ENCODE measurements at places on chromosomes 2 and 18.
A peak's percentile ranks its signal among the peaks of the same experiment; 100 is the strongest.

- peak overlapping the region; percentile 87 for H3K4me3 ChIP-seq
- DNase-seq: no peak
- no peaks in the 10 kb centered on the region for H3K36me3 ChIP-seq
- H3K4me1 ChIP-seq: peaks cover 8% of the 10 kb centered on the region
- H3K27ac ChIP-seq: peak overlapping the region; percentile 67
- no peaks in the 10 kb centered on the region for H3K27me3 ChIP-seq
These were observed 908 bp downstream of the ERLEC1 start for GRCh38 chr2:53787614-53788289.

- H3K4me1 ChIP-seq: no peaks in the 10 kb centered on the region
- H3K27me3 ChIP-seq: no peaks in the 10 kb centered on the region
- no peaks in the 10 kb centered on the region for H3K36me3 ChIP-seq
- DNase-seq: peak; percentile 69
- peak overlapping the region; percentile 62 for H3K27ac ChIP-seq
These were observed 121.6 kb downstream of the TXNL1 start for GRCh38 chr18:56516789-56517188.

DNA sequence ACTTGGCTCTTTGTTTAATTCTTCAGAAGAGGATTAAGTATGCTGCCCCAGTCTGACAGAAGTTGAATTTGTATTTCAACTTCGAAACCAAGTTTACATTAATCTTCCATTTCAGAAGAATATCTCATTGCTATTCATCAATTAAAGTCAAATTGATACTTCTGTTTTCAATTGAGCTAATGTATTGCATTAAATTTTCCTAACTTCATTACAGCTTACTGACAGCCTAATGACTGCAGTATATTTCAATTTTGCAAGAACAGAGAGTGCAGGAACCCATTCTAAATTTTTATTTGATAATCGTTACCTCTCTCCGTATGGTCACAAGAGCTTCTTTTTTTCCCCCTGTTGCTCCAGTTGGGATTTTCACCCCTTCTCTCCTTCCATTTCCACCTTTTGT is 218.0 kb downstream of the CALCRL start:
- H3K27ac ChIP-seq: no peak overlapping the region
- H3K4me3 ChIP-seq: no peak overlapping the region
- H3K4me1 ChIP-seq: no peaks in the 10 kb centered on the region
- no peak for DNase-seq

GRCh38 chr2:193348055-193348454 is 1153.3 kb upstream of the TMEFF2 start:
- H3K27ac ChIP-seq: no peak overlapping the region
- H3K4me1 ChIP-seq: no peaks in the 10 kb centered on the region
- H3K27me3 ChIP-seq: no peaks in the 10 kb centered on the region
- no peaks in the 10 kb centered on the region for H3K36me3 ChIP-seq

DNA sequence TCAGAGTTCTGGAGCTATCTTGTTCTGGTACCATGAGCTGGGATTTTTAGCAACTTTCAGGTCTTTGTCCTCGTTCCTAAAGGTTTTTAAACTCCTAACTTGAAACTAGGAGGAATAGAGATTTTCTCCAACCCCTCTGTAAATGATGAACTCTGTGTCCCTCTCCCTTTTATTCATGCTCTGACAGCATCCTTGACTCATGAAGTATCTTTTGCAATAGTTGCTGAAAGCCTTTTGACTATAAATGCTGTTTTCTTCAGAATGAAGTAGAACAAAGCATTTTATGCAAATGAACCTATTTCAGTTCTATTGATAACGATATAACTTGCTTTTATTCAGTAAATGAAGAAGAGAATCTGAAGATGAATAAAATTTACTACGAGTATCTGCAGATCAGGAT is 17.0 kb upstream of the MAPRE2 start:
- no peak for DNase-seq
- no peaks in the 10 kb centered on the region for H3K27me3 ChIP-seq
- no peak overlapping the region for H3K27ac ChIP-seq
- no peak overlapping the region for H3K4me3 ChIP-seq
- no peaks in the 10 kb centered on the region for H3K4me1 ChIP-seq
- H3K36me3 ChIP-seq: no peaks in the 10 kb centered on the region

- no peaks in the 10 kb centered on the region for H3K4me1 ChIP-seq
- H3K27me3 ChIP-seq: no peaks in the 10 kb centered on the region
- no peak overlapping the region for H3K4me3 ChIP-seq
- no peak for DNase-seq
- no peaks in the 10 kb centered on the region for H3K36me3 ChIP-seq
These were observed 49.4 kb upstream of the CWC22 start for GRCh38 chr2:180056367-180057118.

DNA sequence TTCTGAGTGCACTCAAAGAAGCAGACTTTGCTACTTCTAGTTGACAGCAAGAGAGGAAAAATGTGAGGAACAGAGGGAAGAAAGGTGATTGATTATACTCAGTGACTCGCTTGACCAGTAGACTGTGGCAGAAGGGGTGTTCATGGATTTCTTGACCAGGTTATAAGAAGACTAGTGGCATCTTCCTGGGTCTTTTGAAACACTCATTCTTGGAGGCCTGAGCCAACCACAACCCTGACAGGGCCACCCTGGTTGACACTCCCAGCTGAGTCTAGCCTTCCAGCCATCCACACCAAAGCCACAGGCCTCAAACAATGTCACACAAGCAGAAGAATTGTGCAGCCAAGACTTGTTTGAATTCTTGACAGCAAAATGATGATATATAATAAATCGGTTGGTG is 366.3 kb downstream of the SS18 start:
- H3K27me3 ChIP-seq: no peaks in the 10 kb centered on the region
- no peak for DNase-seq
- H3K27ac ChIP-seq: no peak overlapping the region
- no peaks in the 10 kb centered on the region for H3K36me3 ChIP-seq
- no peaks in the 10 kb centered on the region for H3K4me1 ChIP-seq

- H3K4me3 ChIP-seq: peak within 1 kb of the TSS; percentile 55
- H3K36me3 ChIP-seq: no peaks in the 10 kb centered on the region
- no peaks in the 10 kb centered on the region for H3K4me1 ChIP-seq
- peak within 1 kb of the TSS; percentile 79 for H3K27ac ChIP-seq
- DNase-seq: peak; percentile 91
These were observed at the start of gene GALM for GRCh38 chr2:38665854-38666555. Gene GALM (plus strand): TSS chr2:38666114. CDS start chr2:38666162, 48 bp downstream.

DNA sequence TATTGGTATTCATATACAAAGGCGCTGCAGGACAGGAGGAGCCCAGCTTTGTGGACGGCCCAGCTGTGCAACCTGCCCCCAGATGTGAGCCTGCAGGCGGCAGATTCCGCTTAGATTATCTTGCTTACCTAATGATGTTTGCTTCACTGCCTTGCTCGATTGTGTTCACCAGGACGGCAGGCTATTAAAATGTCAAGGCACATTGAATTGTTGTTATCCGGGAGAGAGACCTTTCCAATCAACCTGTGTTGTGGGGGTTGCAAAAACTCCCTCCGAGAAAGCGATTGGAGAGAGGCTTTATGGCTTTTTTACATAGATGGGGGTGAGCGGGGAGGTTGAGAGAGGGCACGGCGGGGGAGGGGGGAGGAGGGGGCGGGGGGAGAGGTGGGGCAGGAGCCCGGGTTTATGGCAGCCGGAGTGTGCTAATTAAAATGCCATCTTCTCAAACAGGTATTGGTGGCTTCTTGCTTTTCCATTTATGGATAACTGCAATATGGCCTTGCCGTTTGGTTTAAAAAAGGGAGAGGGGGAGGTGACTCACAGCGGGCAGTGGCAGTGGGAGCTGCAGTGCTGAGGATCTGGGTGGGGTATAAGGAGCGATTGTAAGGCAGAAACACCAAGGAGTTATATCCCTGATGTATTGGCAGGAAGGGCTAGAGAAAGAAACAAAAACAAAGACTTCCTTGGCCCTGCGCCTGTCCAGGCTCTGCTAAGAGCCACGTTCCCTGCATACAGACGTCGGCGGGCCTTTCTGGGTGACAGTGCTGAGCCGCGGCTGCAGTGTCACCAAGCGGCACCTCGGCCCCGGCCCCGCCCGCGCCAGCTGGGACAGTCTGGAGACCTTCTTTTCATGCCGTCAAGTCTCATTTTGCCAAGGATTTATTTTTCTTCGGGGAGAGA is 97.2 kb downstream of the INSIG2 start:
- H3K27ac ChIP-seq: peak overlapping the region; percentile 82
- H3K27me3 ChIP-seq: no peaks in the 10 kb centered on the region
- peak overlapping the region; percentile 48 for H3K4me3 ChIP-seq
- H3K4me1 ChIP-seq: no peaks in the 10 kb centered on the region
- peak; percentile 48 for DNase-seq

- H3K4me3 ChIP-seq: no peak overlapping the region
- no peaks in the 10 kb centered on the region for H3K27me3 ChIP-seq
- no peak overlapping the region for H3K27ac ChIP-seq
- no peaks in the 10 kb centered on the region for H3K36me3 ChIP-seq
- DNase-seq: no peak
- no peaks in the 10 kb centered on the region for H3K4me1 ChIP-seq
These were observed 37.4 kb upstream of the PROKR1 start for GRCh38 chr2:68605939-68606338.

DNA sequence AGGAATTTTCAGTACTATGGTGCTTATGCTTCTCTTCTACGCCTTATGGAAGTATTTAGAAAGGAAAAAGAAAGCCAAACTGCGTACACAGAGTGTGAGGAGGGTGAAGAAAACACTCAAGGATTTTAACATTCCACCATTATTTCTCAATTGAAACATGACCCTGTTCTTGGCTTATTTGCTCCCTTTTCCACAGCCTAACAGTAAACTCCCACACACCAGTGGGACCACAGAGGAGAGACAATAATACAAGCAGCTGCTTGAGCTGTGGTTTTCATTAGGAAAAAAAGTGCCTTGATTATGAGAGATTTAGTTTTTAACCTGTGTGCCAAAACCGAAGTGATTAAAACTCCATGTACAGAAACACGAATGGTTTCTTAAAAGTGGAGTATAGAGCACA is 134.3 kb downstream of the MEP1B start:
- H3K36me3 ChIP-seq: no peaks in the 10 kb centered on the region
- peak overlapping the region; percentile 11 for H3K4me3 ChIP-seq

GRCh38 chr2:104286841-104287240 is 567.1 kb upstream of the POU3F3 start:
- no peak overlapping the region for H3K27ac ChIP-seq
- no peak overlapping the region for H3K4me3 ChIP-seq
- DNase-seq: no peak
- no peaks in the 10 kb centered on the region for H3K36me3 ChIP-seq
- H3K4me1 ChIP-seq: no peaks in the 10 kb centered on the region

DNA sequence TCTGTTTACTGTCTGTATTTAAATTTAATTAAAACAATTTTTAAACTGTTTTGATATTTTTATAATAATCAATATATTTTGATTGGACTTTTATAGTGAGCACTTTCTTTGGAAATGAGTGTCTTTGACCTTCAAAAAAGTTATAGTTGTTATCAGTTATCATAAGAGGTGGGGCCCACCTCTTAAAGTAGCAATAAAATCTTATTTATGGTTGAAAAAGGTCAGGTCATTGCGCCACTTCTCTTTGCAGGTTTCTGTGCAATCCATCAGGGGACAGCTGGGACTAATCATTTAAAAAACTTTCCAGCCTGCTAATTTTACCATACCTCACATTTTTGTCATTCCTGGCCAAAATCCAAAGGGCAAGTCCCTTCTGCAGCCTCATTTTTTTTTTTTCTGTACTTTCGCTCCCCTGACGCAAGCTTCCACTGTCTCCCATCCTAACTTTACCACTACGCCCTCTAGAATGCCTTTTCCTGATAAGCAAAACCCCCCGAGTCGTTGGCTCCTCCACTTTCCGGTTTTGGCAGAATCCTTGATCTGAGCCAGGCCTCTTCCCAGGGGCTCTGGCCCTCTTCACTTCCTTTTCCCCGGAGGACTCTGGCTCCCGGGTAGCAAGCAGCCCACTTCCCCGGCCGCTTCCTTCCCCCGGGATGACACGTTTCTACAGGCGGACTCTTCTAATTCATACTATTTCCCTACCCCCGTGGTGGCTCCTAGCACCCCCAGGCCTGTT is 1.1 kb upstream of the SEH1L start:
- no peaks in the 10 kb centered on the region for H3K36me3 ChIP-seq
- peak overlapping the region; percentile 46 for H3K4me3 ChIP-seq
- no peaks in the 10 kb centered on the region for H3K4me1 ChIP-seq
- no peaks in the 10 kb centered on the region for H3K27me3 ChIP-seq
- DNase-seq: peak; percentile 52

GRCh38 chr2:121099329-121100290 is 185.4 kb downstream of the TFCP2L1 start:
- no peaks in the 10 kb centered on the region for H3K36me3 ChIP-seq
- no peaks in the 10 kb centered on the region for H3K4me1 ChIP-seq
- H3K27ac ChIP-seq: no peak overlapping the region
- DNase-seq: no peak
- no peaks in the 10 kb centered on the region for H3K27me3 ChIP-seq

DNA sequence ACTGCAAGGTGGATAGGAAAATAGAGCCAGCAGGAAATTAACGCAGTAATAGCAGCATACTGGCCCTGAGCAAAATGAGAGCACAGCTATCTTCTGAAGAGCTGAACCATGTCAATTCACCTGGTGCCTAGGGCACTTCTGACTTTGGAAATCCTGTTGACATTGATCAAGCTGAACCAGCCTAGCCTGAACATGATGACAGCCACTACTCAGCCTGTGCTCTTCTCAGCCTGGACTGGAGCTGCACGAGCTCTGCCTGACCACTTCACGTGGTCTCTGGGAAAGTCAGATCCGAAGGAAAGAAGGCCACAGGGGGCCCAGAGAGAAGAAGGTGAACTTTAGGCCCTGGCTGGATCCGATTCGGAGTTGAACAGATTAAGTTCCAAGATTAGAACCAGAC is 421.9 kb downstream of the LPIN1 start:
- H3K27me3 ChIP-seq: no peaks in the 10 kb centered on the region
- H3K27ac ChIP-seq: peak overlapping the region; percentile 77
- H3K4me1 ChIP-seq: peaks cover 14% of the 10 kb centered on the region
- no peaks in the 10 kb centered on the region for H3K36me3 ChIP-seq

GRCh38 chr2:217114117-217114516 is 254.3 kb upstream of the TNP1 start:
- H3K36me3 ChIP-seq: no peaks in the 10 kb centered on the region
- H3K27me3 ChIP-seq: no peaks in the 10 kb centered on the region
- H3K27ac ChIP-seq: no peak overlapping the region
- DNase-seq: no peak
- no peaks in the 10 kb centered on the region for H3K4me1 ChIP-seq

DNA sequence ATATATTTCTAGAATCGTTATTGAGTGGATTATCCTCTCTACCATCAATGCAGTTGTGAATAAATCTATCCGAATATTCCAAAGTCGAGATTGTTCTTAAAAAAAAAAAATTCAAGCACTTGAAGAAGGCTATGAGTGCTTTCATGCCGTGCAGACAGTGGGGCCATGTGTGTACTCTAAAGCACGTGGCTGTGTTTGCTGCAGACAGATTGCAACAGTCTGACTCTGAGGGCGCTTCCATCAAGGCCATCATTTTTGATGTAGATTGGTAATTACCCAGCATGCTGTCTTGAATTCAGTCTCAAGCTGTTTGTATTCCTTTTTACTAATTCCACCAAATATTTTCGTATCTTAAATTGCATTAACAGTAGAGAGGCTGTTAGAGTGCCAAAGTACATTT is 325.9 kb upstream of the LINC00305 start:
- no peak for DNase-seq
- H3K36me3 ChIP-seq: no peaks in the 10 kb centered on the region
- H3K27ac ChIP-seq: no peak overlapping the region
- H3K4me1 ChIP-seq: no peaks in the 10 kb centered on the region
- H3K27me3 ChIP-seq: no peaks in the 10 kb centered on the region
- no peak overlapping the region for H3K4me3 ChIP-seq

- no peaks in the 10 kb centered on the region for H3K4me1 ChIP-seq
- H3K27me3 ChIP-seq: no peaks in the 10 kb centered on the region
- no peaks in the 10 kb centered on the region for H3K36me3 ChIP-seq
- DNase-seq: no peak
These were observed 405.8 kb downstream of the EPHA4 start for GRCh38 chr2:221166292-221166691.

All from uterus (tissue), 4 donors.